ENCODE measurements at places on chromosomes 7 and 10.
A peak's percentile ranks its signal among the peaks of the same experiment; 100 is the strongest.

DNA sequence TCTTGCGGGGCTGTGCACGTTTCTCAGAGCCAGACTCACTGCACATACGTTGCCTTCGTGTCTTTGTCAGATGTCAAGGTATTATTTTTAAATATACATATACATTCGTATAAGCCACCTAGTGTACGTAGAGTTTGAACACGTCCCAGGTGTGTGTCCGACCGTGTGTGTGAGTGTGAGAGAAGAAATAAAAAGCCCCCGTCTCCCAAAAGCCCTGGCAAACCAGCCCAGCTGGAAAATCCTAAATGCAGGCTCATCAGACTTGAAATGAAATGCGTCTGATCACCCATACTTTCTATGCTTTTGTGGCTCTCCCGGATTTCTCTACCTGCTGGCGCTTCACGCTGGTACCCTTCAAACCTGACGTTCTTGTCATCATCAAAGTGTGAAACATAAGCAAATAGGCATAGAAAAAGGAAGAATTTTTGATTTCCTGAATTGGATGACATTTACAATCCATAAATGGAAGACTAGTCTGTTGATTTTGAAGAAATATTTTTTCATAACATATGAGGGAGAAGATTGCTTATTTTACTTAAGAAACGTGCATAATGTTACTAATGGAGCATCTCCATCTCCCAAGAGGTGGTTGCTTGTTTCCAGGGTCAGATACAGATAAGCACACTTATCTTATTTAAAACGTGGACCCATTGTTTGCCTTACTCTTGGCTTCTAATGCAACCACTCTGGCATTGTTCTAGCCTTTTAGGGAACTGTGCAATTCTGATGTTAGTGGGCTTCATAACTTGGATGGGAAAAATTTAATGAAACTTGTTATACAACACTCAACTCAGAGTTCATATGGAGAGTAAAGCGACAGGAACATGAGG is 971 bp downstream of the PRKG1 start:
- DNase-seq = no peak

- no peak for DNase-seq
Measured at GRCh38 chr7:150716368-150716767, at the start of gene GIMAP1. GIMAP1 (plus strand) TSS chr7:150716613; CDS start chr7:150719048, 2,435 bp downstream.

DNA sequence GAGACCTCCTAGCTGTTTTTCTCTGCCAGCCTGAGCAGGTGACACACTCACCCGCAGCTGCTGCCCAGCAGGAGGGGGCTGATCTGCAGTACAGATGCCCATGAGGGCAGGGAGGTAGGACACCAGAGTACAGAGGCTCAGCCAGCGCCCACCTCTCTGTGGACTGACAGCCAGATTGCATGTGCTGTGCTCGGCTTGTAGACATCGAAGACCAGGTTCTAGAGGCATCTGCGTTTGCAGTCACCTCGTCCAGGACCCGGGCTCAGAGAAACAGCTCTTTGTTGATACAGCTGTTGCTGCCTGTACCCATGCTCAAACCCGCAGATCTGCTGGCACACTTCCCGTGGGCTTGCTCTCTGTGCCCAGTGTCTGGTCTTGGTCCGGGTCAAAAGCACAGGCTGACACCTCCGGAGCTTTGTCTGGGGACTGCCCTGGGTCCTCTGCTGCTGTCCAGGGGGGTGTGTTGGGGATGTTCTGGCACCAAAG is 224.7 kb downstream of the GLRX3 start:
- no peak for DNase-seq

- DNase-seq = no peak
Measured at GRCh38 chr10:11822026-11822756, 965 bp upstream of the PROSER2 start.

- DNase-seq = no peak
Measured at GRCh38 chr7:70660154-70660818, 471.7 kb upstream of the GALNT17 start.

- no peak for DNase-seq
Measured at GRCh38 chr7:107427462-107427861, 42.4 kb upstream of the GPR22 start.

DNA sequence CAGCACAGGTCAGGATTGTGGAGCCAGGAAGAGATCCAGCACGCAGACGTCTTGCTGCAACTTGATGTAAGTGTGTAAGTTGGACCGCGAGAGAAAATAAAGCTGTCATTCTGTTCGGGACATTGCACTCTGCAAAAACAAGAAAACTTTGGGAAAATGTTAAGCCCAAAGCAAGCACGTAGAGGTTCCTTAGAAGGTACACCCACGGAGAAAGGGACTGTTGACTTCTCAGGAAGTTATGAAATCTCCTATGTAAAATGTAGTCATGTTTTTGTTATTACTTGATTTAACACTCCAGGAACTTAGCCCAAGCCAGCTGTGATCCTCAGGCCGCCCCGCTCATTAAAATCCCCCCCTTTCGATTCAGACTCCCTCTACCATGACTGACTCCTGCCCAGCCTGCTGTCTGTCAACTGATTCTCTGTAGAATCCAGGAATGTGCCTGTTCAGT is 196.1 kb upstream of the TCF7L2 start:
- no peak for DNase-seq

DNA sequence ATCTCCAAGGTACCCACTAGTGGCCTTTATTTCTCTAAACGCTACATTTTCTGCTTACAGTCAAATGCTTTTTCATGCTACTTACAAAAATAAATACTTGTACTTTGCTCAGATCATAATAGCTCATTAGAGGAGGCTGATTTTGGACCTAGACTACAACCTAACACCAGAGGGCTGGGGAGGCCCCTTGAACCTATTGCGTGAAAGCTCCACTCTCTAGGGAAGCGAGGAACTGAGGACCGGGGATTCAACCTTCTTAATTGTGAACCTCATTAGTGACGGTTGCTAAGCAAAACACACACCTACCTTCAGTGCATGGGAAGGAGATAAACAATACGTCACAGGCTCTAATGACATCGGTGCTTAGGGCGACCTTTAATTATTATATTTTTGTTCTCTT is 92.1 kb downstream of the EBF3 start:
- no peak for DNase-seq

GRCh38 chr7:8197994-8198698 is 63.8 kb downstream of the ICA1 start:
- no peak for DNase-seq

DNA sequence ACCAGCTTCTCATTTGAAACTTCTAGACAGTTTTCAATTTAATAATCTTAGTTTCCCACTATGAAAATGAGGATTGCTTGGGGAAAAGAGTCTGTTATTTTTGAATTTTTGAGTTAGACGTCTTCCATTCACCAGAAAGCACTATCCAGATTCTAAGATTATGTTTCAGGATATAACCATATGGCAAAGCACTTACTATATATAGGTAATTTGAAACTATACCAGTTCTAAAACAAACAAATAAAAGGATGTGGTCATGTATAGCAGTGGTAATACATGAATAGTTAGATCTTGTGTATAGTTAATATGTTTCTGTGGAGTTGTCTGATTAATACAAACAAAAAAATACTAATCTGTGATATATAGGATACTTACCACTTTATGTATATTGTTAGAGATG is 320.0 kb downstream of the EXOC4 start:
- no peak for DNase-seq

DNA sequence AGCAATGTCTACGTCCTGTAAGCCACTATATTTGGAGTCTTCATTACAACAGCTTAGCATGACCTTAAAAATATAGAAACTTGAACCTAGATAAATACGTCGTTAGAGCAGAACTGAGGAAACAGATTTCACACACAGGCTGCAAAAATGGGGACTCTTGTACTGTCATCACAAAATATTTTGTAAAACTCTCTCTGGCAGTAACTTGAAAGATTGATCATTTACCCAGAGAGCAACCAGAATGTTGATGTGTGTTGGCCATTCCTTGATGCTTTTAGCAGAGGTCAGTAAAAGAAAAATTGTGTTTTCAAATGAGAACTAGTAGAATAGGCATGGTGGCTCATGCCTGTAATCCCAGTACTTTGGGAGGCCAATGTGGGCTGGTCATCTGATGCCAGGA is 14.5 kb upstream of the PON1 start:
- DNase-seq = no peak

DNA sequence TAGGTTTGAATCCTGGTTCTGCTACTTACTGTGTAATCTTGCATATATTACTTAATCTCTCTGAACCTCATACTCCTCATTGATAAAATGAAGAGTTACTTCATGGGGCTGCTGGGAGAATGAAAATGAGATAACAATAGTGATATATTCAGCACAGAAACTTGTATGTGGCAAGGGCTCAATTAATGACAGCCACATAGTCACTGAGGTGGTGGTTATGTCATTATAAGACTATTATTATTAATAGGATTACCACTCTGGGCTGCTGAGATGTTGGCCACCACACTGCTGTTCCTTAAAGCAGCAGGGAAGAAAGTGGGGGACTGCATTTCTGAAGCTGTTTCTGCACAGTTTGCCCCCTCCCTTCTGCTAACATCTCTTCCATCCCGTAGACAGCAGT is 100.4 kb upstream of the PDLIM1 start:
- no peak for DNase-seq

DNA sequence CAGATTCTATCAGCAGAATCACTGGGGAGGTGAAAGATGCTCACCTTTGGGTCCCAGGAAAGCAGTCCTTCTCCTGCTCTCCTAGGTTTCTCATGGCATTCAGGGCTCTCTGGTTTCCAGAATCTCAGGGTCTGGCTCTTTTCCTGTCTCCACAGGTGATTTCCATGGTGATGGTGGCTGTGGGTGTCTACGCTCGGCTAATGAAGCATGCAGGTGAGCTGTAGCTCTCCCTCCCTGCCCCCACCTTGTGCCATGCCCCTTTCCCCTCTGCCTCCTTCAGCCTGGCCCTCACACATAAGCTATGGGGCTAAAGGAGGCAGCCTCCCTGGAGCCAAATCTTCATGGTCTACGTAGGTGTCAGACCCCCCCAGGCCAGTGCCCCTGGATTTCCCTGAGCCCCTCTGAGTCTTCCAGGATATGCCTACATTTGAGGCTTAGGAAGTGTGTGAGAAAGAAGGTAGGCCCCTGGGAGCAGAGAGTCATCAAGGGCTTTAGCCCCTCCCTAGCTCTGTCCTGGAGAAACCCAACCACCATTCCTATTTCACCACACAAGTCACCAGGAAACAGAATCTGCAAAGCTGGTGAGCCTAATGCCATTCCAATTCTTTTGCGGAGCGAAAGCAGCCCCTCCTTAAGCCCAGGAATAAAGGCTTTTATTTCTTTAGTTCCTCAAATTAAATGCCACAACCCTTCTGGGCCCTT is 17.2 kb downstream of the TSPAN33 start:
- no peak for DNase-seq

DNA sequence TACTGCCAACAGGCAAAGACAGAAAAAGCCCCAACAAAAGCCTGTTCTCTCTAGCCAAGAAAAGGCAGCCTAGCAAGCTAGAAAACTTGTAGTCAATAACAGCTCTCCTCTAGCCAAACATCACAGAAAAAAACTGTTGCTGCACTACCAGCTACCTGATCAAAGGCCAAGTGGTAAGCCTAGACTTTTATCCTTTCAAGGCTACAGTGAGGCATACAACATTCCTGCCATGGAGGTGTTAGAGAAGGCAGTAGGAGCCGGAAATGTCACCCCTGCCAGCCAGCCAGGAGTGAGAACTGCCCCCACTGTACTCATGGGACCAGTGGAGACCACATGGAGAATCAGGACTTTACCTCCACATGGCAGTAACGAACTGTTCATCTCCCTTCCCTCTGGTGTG is 31.2 kb downstream of the CCDC126 start:
- no peak for DNase-seq

DNA sequence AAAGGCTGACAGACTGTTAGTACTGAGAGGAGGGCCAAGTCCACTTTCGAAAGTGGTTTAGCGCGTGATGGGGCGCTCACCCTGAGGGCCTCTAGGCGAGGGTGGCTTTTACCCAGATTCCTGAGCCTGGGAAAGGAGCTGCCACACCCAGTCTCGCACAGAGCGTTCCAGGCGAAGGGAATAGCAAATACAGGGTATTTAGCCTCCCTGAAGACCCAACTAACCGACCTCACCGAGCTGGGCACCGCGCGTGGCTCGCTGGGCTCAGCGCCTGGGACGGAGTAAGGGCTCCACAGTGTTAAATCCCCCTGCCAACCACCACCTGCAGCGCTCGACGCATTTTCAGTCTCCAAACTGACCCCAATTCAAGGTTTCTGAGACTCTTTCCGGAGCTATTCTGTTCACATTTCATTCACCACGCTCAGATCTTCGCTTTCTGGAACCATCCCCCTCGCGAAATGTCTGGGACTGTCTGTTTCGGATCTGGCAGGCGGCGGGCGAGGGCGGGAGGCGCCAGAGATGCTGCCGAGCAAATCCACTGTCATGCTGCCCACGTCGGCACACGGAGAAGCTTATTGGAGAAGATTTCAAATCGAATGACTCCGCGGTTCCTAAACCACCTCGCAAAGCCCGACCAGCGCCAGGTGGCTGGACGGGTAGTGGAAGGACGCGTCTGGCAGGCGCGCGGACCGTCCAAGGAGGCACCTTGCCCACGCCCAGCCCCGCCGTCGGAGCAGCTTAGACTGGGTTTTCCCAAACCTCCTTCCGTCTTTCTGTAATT is 1.4 kb upstream of the OSBPL3 start:
- no peak for DNase-seq

- peak; percentile 15 for DNase-seq
Measured at GRCh38 chr7:2632733-2633537, 1.1 kb downstream of the TTYH3 start.

- DNase-seq = no peak
Measured at GRCh38 chr10:43696909-43697483, 48.3 kb upstream of the ZNF32 start.

DNA sequence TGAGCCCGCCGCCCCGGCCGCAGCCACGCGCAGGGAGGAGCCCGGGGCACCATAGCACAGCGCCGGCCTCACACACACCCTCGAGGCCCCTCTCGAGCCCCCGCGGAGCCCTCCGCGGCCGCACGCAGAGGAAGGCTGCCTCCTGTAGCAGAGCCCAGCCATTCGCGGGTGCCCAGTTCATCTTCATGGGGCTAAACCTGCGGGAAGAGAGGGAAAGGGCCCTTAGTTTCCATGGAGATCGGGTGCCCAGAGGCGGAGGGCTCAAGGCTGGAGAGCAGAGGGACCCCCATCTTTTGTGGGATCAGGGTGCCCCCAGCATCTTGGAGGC is 2.9 kb upstream of the SYCE1 start:
- no peak for DNase-seq

GRCh38 chr10:63522277-63522687 is 1.1 kb downstream of the REEP3 start:
- no peak for DNase-seq

- DNase-seq = no peak
Measured at GRCh38 chr10:131804551-131805295, 96.1 kb upstream of the PPP2R2D start.

GRCh38 chr10:45154502-45154901 is 153.8 kb downstream of the ZNF22 start:
- DNase-seq = no peak

DNA sequence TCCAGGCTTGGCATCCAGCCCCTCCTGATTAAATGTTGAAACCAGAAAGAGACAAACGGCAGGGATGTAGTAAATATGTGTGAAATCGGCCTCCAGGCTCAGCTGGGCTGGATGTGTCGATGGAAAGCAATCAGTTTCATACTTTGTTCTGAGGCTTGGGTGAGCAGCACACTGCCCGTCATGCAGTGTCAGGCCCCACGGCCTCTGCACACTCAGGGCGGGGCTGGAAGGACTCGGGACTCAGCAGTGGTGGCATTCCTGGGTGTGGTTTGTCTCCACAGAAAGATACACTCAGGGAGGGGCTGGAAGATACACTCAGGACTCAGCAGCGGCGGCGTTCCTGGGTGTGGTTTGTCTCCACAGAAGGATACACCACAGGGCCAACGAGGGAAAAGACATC is 22.0 kb downstream of the ADGRA1 start:
- DNase-seq = no peak

- no peak for DNase-seq
Measured at GRCh38 chr7:52727632-52728031, 307.8 kb upstream of the POM121L12 start.

- DNase-seq = no peak
Measured at GRCh38 chr10:33559105-33559504, 224.6 kb upstream of the NRP1 start.
